HEK293T (cell line): ENCODE measurements at places on chromosomes 12 and 14.

DNA sequence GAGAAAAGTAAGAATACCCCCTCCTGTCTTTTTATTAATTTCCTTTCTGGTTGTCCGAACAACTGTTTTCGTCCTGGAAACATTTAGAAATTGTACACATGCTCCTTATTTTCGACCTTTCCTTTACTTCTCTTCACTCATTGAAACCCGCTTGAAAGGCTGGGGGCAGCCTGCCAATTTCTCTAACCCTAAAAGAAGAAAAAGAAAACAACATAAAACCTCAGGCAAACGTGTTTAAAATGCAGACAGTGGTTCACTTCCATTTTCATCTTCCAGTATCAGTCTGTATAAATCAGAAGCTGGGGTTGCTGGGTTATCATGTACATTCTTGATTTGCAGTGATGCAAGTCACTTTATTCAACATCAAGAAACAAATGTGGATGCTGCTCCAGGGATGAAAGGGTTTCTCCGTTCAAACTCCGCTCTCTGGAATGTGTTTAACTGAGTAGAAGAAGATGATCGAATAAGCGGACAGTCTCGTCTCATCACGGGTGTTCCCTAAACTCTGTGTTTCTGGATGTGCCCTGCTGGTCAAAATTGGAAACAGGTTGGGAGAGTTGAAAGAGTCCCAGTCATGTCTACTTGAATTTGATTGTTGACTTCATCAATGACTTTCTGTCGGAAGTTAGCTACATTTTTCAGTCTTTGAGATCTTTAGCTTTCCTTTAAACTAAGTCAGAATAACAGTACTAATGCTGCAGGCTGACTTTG lies 1042.2 kb downstream of the BCL11B start:
- no peak for DNase-seq

DNA sequence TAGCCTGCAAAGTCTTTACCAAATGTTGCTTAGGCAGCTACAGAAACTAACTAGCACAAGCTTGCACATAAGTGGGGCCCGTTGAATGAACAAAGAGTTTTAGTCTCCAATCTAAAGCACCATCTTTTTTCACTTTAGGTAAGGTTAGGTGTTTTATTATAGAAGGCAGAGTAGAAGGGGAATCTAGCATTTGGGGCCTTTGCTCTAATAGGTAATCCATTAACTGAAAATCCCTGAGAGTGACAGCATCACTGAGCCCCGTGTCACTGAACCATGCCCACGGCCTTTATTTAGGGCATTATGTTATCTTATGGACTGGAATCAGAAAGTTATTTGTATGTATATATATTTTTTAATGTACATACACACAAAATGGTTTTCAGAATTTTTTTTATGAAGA lies 25.1 kb downstream of the CPNE8 start:
- no peak for DNase-seq

- DNase-seq, result no peak
Measured at GRCh38 chr14:59465316-59466135, at the start of gene GPR135. GPR135 (minus strand) TSS chr14:59465380; CDS start chr14:59465226, 154 bp downstream.

- DNase-seq, result no peak
Measured at GRCh38 chr14:36423430-36423829, 96.6 kb downstream of the NKX2-1 start.

DNA sequence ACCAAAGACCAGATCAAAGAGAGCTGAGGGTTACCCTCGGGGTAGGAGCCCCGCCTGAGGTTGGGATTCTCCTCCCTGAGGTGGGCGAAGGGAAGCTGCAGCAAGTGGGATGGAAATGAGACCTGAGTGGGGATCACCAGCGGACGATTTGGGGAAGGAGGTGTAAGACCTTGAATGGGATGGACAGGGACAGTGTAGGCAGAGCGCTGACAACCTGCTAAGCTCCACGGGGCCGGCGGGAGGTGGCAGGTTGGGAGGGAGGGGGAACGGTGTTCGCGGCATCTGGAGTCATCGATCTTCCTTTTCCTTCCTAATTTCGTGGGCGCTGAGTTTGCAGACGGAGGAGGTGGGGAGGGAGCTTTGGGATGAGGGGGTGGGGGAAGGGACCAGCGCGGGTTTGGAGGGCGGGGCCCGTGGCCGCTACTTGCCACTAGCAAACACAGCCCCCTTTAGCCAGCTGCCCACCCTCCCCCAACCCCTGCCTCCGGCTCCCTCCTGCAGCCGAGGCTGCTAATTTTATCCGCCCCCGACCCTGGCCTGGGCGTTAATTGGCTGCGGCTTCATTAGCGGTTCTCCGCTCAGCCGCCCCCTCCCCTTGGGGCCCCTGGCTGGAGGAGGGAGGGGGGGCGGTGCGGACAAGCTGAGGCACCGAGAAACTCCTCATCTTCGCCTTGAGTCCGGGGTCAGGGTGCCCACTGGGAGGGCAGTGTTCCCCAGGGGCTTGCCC lies 2.8 kb upstream of the SHMT2 start:
- DNase-seq, result no peak

GRCh38 chr12:5430641-5431603 lies 986 bp upstream of the NTF3 start:
- DNase-seq, result no peak

GRCh38 chr14:104101651-104102281 lies 16.3 kb downstream of the ASPG start:
- no peak for DNase-seq

DNA sequence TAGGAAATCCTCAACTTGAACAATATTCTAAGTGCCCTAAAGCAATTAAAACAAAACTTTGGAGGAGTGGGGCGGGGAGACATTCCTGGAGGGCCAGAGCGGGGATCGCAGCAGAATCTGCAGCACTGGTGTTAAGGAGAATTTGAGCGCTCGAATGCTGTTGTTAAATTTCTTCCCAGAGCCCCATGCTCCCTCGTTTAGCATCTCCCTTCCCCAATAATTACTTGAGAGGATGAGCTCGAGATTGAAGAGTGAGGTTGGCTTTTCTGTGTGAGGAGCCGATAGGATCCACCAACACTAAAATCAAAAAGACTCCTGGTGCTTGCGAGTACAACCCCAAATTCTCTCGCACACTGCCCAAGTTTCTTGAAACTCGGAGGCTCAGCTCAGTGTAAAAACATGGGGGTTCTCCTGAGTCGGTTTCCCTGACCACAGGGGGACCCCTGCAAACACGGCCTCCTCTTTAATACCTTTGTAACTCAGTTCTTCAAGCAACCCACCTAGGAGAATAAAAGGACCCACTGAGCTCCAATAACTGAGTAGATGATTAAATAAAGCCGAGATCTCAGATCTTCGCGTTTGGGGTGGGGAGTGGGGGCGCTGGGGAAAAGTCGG lies 10.2 kb upstream of the FOXG1 start:
- DNase-seq, result no peak

- no peak for DNase-seq
Measured at GRCh38 chr12:91988086-91988923, 157.3 kb downstream of the BTG1 start.
